ENCODE measurements at places on chromosomes 5 and 9.

DNA sequence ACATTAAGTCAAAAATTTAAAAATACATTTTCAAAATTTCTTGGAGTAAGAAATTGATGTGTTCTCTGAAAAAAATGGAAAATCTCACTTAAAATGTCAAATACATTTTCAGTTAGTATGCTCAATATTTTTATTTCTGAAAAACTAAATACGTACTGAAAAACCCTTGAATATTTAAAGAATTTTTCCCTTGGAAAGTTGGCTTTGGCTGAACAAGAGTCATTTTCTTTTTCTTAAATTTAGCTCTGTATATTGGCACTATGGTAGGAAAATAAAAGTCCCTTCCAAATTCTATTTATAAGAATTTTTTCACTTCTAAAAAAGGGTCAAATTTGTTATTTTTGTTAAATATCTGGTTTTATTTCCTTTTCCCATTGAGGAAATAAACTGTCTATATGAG, 29.0 kb upstream of the CDH18 start:
- H3K27ac ChIP-seq: no peak overlapping the region
- no peak overlapping the region for H3K4me3 ChIP-seq
- no peaks in the 10 kb centered on the region for H3K36me3 ChIP-seq

GRCh38 chr5:147801461-147801860, 18.9 kb upstream of the JAKMIP2 start:
- H3K4me3 ChIP-seq: no peak overlapping the region
- H3K36me3 ChIP-seq: no peaks in the 10 kb centered on the region
- H3K27ac ChIP-seq: no peak overlapping the region

- H3K4me1 ChIP-seq: no peaks in the 10 kb centered on the region
- H3K4me3 ChIP-seq: no peak overlapping the region
- no peak for DNase-seq
- H3K27ac ChIP-seq: no peak overlapping the region
- no peaks in the 10 kb centered on the region for H3K36me3 ChIP-seq
- no peaks in the 10 kb centered on the region for H3K27me3 ChIP-seq
Measured at GRCh38 chr5:143284521-143284920, 119.0 kb downstream of the NR3C1 start.

GRCh38 chr5:143938230-143938629, 126.3 kb downstream of the HMHB1 start:
- no peaks in the 10 kb centered on the region for H3K36me3 ChIP-seq
- no peak for DNase-seq
- H3K27ac ChIP-seq: no peak overlapping the region
- no peak overlapping the region for H3K4me3 ChIP-seq
- H3K27me3 ChIP-seq: no peaks in the 10 kb centered on the region

- H3K36me3 ChIP-seq: no peaks in the 10 kb centered on the region
- H3K27ac ChIP-seq: no peak overlapping the region
- H3K4me3 ChIP-seq: no peak overlapping the region
- H3K4me1 ChIP-seq: no peaks in the 10 kb centered on the region
Measured at GRCh38 chr9:131886826-131887225, 146.9 kb upstream of the RAPGEF1 start.

GRCh38 chr9:86778761-86779160, 168.5 kb downstream of the GAS1 start:
- no peak overlapping the region for H3K27ac ChIP-seq
- no peaks in the 10 kb centered on the region for H3K27me3 ChIP-seq
- H3K4me1 ChIP-seq: no peaks in the 10 kb centered on the region
- H3K4me3 ChIP-seq: no peak overlapping the region
- DNase-seq: no peak

DNA sequence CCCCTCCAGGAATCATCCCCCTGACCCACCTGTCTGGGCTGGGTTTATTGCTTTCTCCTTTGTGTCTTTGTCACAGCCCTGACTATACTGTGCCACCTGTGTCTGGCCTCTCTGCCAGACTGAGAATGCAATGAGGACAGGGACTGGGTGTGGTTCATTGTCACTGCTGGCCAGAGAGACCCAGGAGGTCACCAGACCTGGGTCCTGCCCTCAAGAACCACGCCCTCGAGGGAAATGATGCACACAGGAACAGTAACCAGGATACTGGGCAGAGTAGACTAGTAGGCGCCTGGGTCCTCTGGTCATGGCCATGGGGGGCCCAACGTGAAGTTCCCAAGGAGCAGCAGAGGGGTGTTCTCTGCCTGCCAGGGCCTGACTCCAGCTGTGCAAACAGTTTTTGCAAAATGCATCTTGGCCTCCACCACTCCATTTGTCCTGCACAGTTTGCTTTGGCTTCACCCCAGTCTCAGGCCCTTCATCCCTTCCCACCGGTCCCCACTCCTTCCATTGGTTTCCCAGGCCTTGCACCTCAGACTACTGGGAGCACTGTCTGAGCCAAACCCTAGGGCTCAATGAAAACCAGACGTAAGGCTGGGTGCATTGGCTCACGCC, 17.8 kb downstream of the RGS3 start:
- H3K27me3 ChIP-seq: no peaks in the 10 kb centered on the region
- peak overlapping the region; percentile 41 for H3K27ac ChIP-seq
- no peaks in the 10 kb centered on the region for H3K4me1 ChIP-seq
- H3K36me3 ChIP-seq: no peaks in the 10 kb centered on the region
- H3K4me3 ChIP-seq: no peak overlapping the region

GRCh38 chr5:9265441-9266287, 280.2 kb downstream of the SEMA5A start:
- DNase-seq: peak; percentile 85
- H3K4me3 ChIP-seq: no peak overlapping the region
- no peaks in the 10 kb centered on the region for H3K36me3 ChIP-seq
- H3K4me1 ChIP-seq: no peaks in the 10 kb centered on the region
- H3K27me3 ChIP-seq: no peaks in the 10 kb centered on the region
- peak overlapping the region; percentile 90 for H3K27ac ChIP-seq

GRCh38 chr5:101455048-101455447, 552.0 kb upstream of the ST8SIA4 start:
- H3K4me1 ChIP-seq: no peaks in the 10 kb centered on the region
- no peak overlapping the region for H3K4me3 ChIP-seq
- H3K27ac ChIP-seq: no peak overlapping the region
- no peaks in the 10 kb centered on the region for H3K27me3 ChIP-seq

DNA sequence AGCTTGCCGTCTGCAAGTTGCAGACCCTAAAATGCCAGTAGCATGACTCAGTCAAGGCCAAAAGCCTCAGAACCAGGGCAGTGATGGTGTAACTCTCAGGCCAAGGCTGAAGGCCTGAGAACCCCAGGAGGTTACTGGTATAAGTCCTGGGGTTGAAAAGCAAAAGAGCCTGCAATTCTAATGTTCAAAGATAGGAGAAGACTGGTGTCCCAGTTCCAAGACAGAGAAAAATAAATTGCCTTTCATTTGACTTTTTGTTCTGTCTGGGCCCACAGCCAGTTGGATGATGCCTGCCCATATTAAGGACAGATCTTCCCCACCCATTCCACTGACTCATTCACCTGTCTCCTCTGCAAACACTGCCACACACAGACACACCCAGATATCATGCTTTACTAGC, 673.2 kb downstream of the CDH18 start:
- no peak overlapping the region for H3K4me3 ChIP-seq
- no peaks in the 10 kb centered on the region for H3K36me3 ChIP-seq
- no peaks in the 10 kb centered on the region for H3K4me1 ChIP-seq
- no peaks in the 10 kb centered on the region for H3K27me3 ChIP-seq
- H3K27ac ChIP-seq: no peak overlapping the region

DNA sequence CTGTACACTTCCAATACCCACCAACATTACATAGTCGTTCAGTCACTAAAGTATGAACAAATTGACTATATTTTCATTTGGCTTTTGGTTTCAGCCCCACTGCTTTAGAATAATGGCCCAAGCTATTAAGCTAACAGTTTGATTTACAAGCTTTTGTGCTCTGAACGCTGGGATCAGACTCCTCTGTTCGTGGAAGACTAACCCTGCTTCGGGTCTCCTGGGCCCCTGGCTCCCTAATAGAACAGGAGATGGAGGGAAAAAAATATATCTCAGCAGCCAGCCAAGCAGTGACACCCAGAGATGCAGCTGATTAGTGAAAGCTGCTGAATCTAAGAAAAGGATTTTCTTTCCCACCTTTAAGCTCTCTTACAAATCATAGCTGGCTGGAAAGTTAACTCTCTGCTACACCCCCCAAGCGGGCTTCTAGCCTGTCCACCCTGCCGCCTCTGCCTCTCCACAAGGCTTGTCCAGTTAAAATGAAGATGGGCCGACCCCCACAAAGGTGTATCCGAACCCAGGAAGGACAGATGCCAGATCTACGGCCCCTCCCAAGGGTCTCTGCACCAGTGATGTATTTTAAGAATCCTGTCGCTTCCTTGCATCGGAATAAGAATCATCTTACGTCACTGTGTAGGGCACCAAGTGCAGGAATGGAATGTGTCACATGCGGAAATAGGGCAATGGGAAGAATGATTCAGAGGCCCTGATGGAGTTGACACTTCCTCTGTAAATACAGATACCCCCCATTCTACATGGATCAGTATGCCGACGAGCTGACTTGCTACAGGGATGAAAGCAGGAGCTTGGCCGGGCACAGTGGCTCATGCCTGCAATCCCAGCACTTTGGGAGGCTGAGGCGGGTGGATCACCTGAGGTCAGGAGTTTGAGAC, 33.4 kb upstream of the BARHL1 start:
- H3K27ac ChIP-seq: no peak overlapping the region
- H3K36me3 ChIP-seq: no peaks in the 10 kb centered on the region
- DNase-seq: no peak
- H3K27me3 ChIP-seq: peaks cover 7% of the 10 kb centered on the region
- H3K4me3 ChIP-seq: no peak overlapping the region
- no peaks in the 10 kb centered on the region for H3K4me1 ChIP-seq

GRCh38 chr5:145178641-145179523, 656.3 kb downstream of the PRELID2 start:
- no peak for DNase-seq
- H3K4me1 ChIP-seq: no peaks in the 10 kb centered on the region
- H3K27me3 ChIP-seq: no peaks in the 10 kb centered on the region
- H3K27ac ChIP-seq: no peak overlapping the region
- no peak overlapping the region for H3K4me3 ChIP-seq

DNA sequence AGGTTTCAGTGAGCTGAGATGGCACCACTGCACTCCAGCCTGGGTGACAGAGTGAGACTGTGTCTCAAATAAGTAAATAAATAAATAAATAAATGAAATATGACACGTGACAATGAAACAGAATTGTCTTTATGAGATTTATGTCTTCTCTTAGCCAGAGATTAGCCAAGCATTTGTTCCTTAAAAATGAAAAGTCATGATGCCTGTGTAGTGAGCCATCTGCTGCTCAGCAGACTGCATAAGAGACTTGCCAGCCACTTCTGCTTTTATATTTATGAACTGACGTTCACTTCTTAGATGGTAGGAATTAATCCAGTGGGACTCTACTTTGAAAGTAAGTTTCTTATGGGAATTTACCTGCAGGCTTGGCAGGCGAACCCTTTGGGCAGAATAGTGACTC, 227.4 kb downstream of the NR3C1 start:
- no peaks in the 10 kb centered on the region for H3K36me3 ChIP-seq
- H3K27ac ChIP-seq: no peak overlapping the region
- no peaks in the 10 kb centered on the region for H3K4me1 ChIP-seq
- H3K27me3 ChIP-seq: no peaks in the 10 kb centered on the region
